Spinal cord (tissue), 10 donors: ENCODE measurements at places on chromosomes 3 and 15.
A peak's percentile ranks its signal among the peaks of the same experiment; 100 is the strongest.

DNA sequence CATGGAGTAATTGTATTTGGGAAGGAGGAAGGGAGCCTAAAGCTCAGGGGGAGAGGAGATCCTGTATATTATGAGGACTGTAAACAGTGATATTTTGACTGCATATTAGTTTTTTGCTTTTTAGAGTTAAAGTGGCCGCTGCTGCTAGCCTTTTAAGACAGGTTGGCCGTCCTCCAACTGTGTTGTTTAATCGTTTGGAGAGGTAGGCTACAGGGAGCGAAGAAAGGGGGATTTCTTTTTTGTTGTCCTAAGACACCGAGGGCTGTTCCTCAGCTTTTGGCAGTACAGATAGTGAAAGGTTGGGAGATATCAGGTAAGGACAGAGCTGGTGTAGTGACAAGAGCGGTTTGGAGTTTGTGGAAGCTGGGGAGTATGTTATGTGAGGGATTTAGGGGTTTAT is 38.2 kb upstream of the RNF7 start:
- DNase-seq: no peak

- no peak for DNase-seq
These were observed 19.0 kb upstream of the TRAK1 start for GRCh38 chr3:42071904-42072812.

GRCh38 chr3:51954105-51954504 is 1.1 kb upstream of the GPR62 start:
- no peak for DNase-seq

- no peak for DNase-seq
These were observed 294.8 kb downstream of the MCTP2 start for GRCh38 chr15:94526071-94526689.

DNA sequence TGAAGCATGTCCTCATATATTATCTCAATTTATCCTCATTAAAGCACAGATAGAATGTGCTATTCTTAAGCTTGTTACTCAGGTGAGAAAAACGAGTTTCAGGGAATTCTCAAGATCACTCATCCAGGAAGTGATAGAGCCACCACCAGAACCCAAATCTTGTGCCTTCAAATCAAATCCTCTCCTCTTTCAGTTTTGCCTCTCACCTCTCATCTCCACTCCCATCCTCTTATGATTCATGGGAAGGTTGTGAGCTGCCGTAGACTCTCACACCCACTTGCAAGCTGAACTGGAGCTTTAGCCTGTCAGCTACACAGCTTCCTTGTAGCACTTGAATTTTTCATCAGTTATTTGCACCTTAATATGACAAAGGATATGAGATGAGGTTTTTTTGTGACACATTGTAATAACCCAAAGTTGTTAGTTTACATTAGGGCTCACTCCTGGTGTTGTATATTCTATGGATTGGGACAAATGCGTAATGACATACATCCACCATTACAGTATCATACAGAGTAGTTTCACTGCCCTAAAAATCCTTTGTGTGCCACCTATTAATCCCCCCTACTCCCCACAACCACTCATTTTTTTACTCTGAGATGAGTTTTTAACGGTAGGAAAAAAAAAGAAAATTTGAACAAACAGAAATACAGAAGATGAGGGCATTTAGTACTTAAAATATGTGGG is 25.7 kb downstream of the GPR15 start:
- no peak for DNase-seq

DNA sequence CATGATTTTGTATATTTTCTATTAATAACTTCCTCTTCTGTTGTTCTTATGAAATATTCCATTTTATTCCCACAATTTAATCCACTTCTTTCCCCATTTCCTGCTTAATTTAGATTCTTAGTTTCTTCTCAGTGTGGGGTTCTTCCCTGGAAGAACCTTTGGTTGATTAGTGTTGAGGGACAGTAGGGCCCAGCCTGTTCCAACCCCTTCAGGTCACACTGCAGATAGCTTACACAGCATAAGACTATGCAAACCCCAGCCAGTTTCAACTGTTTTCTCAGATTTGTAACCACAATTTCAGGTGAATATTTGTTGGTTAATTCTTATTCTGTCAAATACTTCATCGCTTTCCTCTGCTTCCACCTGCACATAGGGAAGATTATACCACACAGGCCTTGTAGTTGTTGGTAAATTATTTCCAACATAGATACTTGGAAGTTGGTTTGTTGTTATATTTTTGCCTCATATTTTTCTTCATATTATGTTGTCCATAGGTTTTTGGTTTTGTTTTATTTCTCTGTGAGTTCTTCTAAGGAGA is 34.7 kb downstream of the AADACL2 start:
- DNase-seq: no peak

GRCh38 chr3:109803274-109803673 is 465.9 kb upstream of the DPPA4 start:
- no peak for DNase-seq

GRCh38 chr15:65211482-65211982 is 259 bp upstream of the CILP start:
- DNase-seq: no peak

- no peak for DNase-seq
These were observed 128.7 kb downstream of the PDCD6IP start for GRCh38 chr3:33926998-33927605.

GRCh38 chr3:5278666-5279065 is 91.2 kb downstream of the EDEM1 start:
- DNase-seq: no peak

DNA sequence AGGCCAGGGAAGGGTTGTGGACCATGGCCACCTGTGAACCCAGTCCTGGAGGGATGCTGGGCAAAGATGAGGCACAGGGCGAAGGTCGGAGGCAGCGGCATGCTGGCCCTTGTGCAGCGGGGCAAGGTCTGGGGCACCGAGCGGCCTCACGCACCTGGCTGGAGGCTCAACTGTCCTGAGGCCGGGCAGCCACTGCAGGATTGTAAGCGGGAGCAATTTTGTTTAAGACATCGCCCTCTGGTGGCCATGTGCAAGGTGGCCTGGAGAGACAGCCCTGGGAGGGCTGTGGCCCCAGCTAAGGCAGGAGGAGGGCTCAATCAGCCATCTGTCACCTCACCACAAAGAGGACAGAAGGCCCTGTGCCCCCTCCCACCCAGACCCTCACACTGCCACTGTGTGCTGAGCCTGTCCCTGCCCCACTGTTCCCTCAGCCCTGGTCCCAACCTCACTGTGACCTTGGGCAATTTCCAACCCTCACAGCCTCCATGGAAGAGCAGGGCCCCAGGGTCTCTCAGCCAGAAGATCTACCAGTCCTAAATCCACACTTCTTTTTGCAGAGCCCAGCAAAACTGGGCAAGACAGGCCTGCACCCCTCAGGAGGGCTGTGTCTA is 46.2 kb downstream of the TPRA1 start:
- DNase-seq: peak; percentile 91

- DNase-seq: no peak
These were observed 40.3 kb downstream of the BBX start for GRCh38 chr3:107562969-107563529.

DNA sequence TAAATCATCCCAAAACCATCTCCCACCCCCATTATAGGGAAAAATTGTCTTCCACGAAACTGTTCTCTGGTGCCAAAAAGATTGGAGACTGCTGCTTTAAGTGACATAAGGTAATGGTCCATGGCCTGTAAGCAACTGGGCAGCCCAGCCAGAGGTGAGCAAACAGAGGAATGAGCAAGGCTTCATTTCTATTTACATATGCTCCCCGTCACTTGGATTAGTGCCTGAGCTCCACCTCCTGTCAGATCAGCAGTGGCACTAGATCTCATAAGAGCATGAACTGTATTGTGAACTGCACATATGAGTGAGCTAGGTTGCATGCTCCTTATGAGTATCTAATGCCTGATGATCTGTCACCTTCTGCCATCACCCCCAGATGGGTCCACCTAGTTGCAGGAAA is 1159.8 kb upstream of the ALCAM start:
- no peak for DNase-seq

- DNase-seq: no peak
These were observed 450.1 kb upstream of the RASGRP1 start for GRCh38 chr15:39014682-39015081.

DNA sequence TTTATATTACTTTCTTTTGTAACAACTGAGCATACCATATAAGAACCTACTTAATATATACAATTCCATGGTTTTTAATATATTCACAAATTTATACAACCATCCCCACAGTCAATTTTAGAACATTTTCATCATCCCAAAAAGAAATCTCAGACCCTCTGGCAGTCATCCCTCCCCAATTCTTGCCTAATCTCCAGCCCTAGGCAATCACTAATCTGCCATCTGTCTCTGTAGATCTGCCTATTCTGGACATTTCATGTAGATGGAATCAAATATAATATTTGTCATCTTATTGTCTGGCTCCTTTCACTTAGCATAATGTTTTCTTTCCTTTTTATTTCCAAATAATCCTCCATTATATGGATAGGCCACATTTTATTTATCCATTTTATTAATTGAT is 92.5 kb downstream of the LARS2 start:
- no peak for DNase-seq

DNA sequence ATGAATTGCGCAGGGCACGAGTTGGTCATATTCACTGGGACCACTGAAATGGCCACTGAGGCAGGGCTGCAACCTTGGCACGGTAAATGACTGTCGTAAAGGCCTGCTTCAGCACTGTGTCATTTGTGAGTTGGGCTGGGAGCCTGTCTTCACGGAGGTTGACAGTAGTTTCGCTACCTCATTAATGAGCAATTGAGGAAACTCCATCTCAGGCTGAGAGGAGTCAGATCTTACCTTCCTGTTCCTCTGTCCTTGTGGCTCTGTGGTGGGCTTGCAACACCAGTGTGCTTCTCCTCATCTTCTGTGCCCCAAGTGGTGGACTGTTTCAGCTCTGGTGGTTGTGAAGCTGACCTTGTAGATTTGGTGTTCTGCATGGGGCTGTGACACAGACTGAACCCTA is 80.1 kb upstream of the EIF1B start:
- no peak for DNase-seq

DNA sequence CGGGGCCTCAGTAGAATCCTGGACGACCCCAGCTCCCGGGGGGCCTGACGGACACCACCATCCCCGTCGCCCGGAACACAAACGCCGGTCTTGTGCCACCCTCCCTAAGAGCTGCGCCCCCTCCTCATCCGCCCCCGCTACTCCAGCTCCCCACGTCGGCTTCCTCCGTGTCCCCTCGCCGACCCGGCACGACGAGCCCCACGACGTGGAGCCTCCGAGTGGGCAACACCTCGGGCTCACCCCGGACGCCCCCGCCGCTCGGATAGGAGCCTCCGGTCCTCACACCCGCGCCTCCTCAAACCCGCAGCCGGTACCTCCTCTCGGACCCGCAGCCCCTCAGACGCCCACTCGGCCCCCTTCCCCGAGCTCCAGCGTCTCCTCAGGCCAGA is 525 bp downstream of the NPTN start:
- no peak for DNase-seq

DNA sequence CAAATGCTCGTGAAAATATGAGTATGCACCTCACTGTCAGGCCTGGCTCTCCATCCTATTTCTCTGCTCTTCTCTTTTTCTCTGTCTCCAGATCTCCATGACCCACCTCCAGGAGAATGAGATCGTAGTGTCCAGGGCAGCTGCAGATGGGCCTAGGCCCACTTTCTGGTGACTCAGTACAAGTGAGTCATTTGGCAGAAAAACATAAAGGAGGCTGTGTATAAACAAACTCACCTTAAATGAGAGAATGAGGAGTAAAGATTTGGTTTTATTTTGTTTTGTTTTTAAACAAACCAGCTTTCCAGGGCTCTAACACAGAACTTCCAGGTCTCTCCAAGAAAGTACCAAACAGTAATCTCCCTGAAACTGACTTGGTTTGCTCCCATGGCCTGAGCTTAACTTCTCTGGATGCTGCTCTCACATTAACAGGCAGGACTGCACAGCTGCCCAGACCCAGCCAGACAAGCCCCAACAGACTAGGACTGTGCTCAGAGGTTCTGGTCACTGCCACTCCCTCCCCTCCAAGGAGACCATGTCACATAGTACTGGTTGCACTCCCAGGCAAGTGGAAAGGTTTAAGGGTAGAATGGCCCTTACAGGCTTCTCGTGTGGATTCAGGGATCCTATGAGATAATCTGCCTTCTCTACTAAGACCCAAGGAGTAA is 1.5 kb upstream of the HEG1 start:
- no peak for DNase-seq

GRCh38 chr15:31892513-31892912 is 137.8 kb upstream of the CHRNA7 start:
- DNase-seq: no peak

DNA sequence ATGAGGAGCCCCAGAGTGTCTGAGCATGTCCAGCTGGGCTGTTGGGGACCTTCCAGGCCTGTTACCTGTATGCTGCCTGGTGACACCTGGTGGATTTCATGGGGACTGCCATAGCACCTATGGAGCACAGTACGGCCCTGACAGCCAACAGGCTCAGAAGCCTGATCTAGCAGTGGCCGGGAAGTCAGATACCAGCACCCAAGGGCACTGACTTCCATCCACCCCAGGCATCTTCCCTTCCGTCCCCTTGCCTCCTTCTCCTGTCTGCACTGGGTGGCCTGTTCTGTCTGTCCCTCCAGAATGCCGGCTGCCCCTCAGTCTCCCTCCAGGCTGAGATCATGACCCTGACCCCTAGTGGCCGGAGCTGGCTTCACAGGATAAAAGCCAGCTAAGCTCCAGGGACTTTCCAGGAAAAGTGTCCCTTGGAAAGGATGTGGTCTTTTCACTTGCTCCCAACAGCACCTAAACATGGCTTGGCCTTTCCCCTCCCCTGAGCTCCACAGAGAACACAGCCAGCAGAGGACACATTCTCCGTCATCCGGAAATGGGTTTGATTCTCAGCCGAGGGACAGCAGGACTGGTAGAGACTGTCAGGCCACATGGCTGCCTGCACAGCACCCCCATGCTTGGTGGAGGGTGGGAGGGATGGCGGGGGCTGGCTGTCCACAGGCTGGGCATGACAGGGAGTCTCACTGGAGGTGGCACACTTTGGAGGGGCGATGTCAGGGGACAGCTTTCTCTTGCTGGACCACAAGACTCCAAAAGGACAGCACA is 9.5 kb downstream of the RPS17 start:
- peak; percentile 75 for DNase-seq

DNA sequence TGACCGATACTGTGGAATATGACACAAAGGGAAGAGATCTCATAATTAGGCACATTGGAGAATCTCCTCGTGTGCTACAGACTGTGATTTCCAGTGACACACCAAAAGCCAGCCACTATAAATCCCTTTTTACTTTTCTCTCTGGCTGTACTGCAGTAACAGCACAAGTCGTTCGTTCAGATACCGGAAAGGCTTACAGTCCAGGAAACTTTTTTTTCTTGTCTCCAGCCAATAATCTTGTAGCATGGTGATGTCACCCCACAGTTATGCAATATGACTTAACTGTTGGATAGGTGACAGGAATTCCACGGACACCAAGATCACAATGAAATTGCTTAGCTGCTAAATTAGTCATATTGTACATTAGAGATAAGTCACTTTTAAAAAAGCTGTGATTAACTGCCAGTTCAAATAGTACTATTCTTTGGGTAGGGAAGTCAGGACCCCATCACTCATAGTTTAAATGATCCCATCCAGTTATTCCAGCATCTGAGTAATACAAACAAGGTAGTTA is 36.3 kb upstream of the TSC22D2 start:
- DNase-seq: peak; percentile 80

DNA sequence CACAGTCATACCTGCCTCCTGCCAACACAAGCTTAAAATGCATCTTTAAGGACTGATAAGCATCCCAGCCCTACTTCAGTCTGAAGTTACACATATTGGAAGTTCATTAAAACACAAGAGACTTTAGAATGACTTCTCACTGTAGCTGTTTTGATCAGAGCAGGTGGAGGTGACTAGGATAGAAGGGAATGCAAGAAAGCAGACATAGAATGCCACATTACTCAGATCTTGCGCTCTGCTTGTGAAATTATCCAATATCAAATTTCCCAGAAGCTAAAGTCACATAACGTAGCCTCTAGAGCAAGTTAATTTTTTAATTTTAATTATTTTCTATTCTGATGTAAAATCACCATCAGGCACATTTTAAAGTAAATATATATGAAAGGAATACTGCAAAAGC is 306.5 kb downstream of the PLOD2 start:
- DNase-seq: no peak
